CD4-positive, alpha-beta T cell treated with Interleukin-1 beta for 1 hour (primary cell): ENCODE measurements at places on chromosomes 6 and 20.

- peak; percentile 48 for DNase-seq
These were observed 472 bp upstream of the PAQR8 start for GRCh38 chr6:52361414-52361944.

DNA sequence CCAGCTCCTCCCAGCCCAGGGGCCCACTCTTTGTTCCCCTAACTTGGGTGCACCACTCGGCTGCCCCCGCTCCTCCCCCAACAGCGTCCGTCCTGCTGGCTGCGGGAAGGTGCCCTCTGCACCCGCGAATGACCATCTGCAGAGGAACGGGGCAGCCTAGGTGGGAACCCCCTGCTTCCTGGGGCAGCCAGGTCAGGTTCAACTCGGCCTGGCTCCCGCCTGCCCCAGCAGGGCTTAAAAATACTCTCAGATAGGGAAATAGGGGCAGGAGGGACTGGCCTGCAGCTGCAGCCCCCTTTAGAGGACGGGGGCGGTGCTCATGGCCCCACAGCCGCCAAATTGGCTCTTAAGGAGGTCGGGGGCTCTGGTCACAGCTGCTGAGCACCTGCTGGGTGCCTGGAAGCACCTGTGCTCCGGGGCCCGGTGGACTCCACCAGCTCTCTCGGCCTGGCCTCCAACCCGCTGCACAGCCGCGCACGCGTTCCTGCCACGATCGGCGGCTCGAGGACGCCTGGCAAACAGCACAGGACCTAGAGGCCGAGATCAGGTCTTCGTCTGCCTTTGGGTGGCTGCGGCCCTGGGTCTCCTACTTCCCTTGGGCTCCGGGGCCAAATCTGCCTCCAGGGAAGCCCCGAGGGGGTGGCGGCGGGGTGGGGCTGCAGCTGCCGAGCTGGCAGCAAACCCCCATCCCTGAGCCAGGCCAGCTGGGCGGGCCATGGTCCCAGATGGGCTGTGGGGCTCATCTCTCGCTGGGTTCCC is 700 bp upstream of the LAMA5 start:
- DNase-seq = no peak

DNA sequence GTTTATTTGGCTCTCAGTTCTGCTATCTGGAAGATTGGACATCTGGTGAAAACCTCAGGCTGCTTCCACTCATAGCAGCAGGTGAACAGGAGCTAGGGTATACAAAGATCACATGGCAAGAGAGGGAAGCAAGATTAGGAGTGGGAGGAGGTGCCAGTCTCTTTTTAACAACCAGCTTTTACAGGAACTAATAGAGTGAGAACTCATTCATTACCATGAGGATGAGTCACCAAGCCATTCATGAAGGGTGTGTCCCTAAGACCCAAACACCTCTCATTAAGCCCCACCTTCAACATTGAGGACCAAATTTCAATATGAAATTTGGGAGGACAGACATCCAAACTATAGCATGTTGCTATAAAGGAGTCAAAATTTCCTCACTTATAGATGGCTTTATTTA is 85.4 kb upstream of the HCRTR2 start:
- no peak for DNase-seq

GRCh38 chr6:45609141-45609638 is 231.5 kb upstream of the SUPT3H start:
- DNase-seq = no peak
